ENCODE measurements at places on chromosomes 1 and 21. TPM values are rescaled to one million over a fixed set of nuclear protein-coding genes. Genes with fewer than 3 reads are reported as not detected.

DNA sequence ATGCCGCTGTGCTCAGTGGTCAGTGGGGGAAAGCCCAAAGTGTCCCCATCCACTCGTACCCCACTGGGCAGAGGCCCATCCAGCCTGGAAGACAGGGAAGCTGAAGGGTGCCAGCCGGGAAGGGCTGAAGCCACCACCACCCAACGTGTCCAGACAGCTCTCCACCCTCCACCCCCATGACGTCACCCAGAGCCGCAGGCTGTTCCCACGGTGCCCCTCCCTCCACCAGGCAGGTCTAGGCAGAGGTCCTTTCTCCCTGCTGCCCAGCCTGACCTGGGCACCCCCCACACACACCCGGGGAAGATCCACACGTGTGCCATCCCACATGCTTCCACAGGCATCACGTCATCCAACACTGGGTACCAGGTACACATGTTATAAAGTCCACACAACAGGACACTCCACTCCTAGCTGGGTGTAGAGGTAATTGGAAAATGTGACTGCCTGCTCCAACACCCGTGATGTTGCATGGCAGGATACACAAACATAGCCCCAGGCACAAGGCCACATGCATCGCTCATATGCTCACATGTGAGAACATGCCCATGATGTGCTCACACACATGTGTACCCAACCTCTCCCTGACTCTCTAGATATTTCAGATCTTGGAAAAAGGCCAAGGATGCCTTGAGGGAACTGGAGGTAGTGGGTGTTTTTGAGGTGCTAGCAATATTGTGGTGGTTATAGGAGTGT lies 5.1 kb upstream of the ARHGAP30 start:
- H3K36me3 ChIP-seq = no peaks in the 10 kb centered on the region
- DNase-seq = no peak
- H3K4me3 ChIP-seq = no peak overlapping the region
- no peaks in the 10 kb centered on the region for H3K4me1 ChIP-seq

GRCh38 chr1:156342166-156342955 lies 4.0 kb downstream of the TSACC start:
- H3K4me3 ChIP-seq = no peak overlapping the region
- H3K4me1 ChIP-seq = no peaks in the 10 kb centered on the region
- H3K27ac ChIP-seq = no peak overlapping the region

DNA sequence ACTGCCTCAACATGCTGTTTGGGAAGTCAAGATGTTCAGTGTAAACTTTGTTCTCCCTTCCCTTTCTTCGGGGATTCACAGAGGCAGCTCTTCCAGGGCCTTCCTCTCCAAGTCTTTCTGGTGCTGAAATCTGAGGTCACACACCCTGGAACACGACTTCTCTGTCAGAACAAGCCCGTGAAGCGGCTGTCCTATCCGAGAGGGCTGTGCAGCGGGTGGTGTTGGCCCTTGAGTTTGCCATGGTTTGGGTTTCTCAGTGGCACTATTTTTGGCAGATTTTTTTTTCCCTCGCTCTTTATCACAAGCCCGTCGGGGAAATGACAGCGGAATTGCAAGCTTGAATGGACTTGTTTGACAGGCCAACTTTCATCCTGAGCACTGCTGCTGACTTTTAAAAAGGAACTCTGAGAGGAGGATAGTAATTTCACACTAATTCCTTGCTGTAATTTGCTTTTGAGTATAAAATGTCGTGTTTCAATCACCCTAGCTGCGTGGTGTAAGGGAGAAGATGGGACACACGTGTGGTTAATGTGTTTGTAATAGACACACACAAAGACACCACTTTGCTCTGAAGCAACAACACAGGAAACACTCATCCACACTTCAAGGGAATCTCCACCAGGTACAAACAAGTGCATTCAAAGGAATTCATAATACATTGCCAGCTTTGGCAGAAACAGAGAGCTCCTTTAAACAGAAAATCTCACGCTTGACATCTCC lies 60.1 kb upstream of the TARBP1 start:
- peaks cover 33% of the 10 kb centered on the region for H3K4me1 ChIP-seq
- H3K27me3 ChIP-seq = no peaks in the 10 kb centered on the region
- peak; percentile 32 for DNase-seq
- no peak overlapping the region for H3K27ac ChIP-seq
- no peaks in the 10 kb centered on the region for H3K36me3 ChIP-seq

- no peak for DNase-seq
- no peaks in the 10 kb centered on the region for H3K4me1 ChIP-seq
- H3K27ac ChIP-seq = no peak overlapping the region
- no peaks in the 10 kb centered on the region for H3K36me3 ChIP-seq
- no peaks in the 10 kb centered on the region for H3K27me3 ChIP-seq
- no peak overlapping the region for H3K4me3 ChIP-seq
Observed at GRCh38 chr1:34009340-34009985, 145.6 kb downstream of the HMGB4 start.

DNA sequence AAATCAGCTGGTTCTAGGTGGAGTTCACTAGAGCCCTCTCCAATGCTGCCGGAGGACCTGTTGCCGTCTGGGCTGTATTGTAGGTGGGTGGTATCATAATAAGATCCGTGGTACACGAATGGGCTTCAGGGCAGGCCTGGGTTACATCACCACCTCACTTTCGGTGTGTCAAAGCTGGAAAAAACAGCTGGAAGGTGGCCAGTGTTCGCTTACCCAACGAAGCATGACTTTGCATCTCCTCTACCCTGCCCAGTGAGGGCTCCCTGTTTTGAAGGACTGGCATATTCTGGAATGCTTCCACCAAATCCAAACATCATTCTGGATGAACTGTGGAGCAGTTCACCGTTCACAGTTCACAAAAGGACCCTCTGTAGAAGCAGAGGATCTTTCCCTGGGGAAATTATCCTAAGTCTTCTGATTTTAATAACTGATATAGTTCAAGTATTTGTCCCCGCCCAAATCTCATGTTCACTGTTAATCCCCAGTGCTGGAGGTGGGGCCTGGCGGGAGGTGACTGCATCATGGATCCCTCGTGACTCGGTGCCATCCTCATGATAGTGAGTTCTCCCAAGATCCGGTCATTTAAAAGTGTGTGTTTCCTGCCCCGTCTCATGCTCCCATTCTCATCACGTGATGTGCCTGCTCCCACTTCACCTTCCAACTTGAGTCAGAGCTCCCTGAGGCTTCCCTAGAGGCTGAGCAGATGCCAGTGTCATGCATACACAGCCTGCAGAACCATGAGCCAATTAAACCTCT lies 429.0 kb downstream of the KIF26B start:
- H3K27me3 ChIP-seq = no peaks in the 10 kb centered on the region
- H3K27ac ChIP-seq = no peak overlapping the region
- DNase-seq = no peak
- no peak overlapping the region for H3K4me3 ChIP-seq

- peak overlapping the region; percentile 70 for H3K27ac ChIP-seq
- no peak overlapping the region for H3K4me3 ChIP-seq
- H3K4me1 ChIP-seq = peaks cover 49% of the 10 kb centered on the region
- no peaks in the 10 kb centered on the region for H3K36me3 ChIP-seq
- H3K27me3 ChIP-seq = no peaks in the 10 kb centered on the region
Observed at GRCh38 chr1:205248793-205249601, 21.3 kb downstream of the TMCC2 start.

- H3K4me1 ChIP-seq = no peaks in the 10 kb centered on the region
- DNase-seq = no peak
- no peaks in the 10 kb centered on the region for H3K27me3 ChIP-seq
- no peak overlapping the region for H3K27ac ChIP-seq
- no peak overlapping the region for H3K4me3 ChIP-seq
Observed at GRCh38 chr21:14143999-14144398, 66.8 kb downstream of the LIPI start.

- H3K27me3 ChIP-seq = no peaks in the 10 kb centered on the region
- no peak overlapping the region for H3K4me3 ChIP-seq
- no peaks in the 10 kb centered on the region for H3K36me3 ChIP-seq
- peaks cover 16% of the 10 kb centered on the region for H3K4me1 ChIP-seq
Observed at GRCh38 chr21:15743593-15743992, 13.8 kb downstream of the USP25 start.

- H3K27me3 ChIP-seq = no peaks in the 10 kb centered on the region
- no peak for DNase-seq
Observed at GRCh38 chr1:35845766-35846165, 37.2 kb upstream of the AGO1 start.

- no peaks in the 10 kb centered on the region for H3K4me1 ChIP-seq
- no peaks in the 10 kb centered on the region for H3K36me3 ChIP-seq
- H3K4me3 ChIP-seq = no peak overlapping the region
- no peaks in the 10 kb centered on the region for H3K27me3 ChIP-seq
Observed at GRCh38 chr1:96508233-96508632, 213.4 kb upstream of the PTBP2 start.

- DNase-seq = no peak
- H3K36me3 ChIP-seq = no peaks in the 10 kb centered on the region
- H3K27ac ChIP-seq = no peak overlapping the region
- H3K4me1 ChIP-seq = no peaks in the 10 kb centered on the region
Observed at GRCh38 chr1:175892686-175893085, 149.3 kb upstream of the TNR start.

GRCh38 chr1:9451081-9451480 lies 88.2 kb upstream of the SLC25A33 start:
- H3K27ac ChIP-seq = no peak overlapping the region
- no peaks in the 10 kb centered on the region for H3K27me3 ChIP-seq
- H3K36me3 ChIP-seq = no peaks in the 10 kb centered on the region
- DNase-seq = no peak

DNA sequence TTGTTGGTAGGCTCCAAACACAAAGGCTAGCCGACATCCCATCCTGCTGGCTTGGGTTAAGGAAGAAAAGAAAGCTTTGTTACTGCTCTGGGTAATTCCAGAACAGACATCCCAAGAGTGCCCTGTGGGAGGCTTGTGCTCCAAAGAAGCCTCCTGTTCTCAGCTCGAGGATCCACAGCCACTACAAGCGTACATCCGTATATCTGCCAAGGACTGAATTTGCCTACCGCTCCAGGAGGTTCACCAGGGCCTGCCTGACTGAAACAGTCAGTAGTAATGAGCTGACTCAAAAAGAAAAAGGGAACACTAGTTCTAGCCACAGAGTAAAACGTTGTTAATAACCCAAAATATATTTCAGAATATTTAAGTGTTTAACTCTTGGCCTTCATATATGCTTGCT lies 24.8 kb upstream of the MUTYH start:
- no peak for DNase-seq
- no peak overlapping the region for H3K4me3 ChIP-seq
- no peak overlapping the region for H3K27ac ChIP-seq
- H3K4me1 ChIP-seq = peaks cover 1% of the 10 kb centered on the region
- H3K36me3 ChIP-seq = no peaks in the 10 kb centered on the region
- H3K27me3 ChIP-seq = no peaks in the 10 kb centered on the region

- no peaks in the 10 kb centered on the region for H3K27me3 ChIP-seq
- H3K36me3 ChIP-seq = no peaks in the 10 kb centered on the region
- H3K4me1 ChIP-seq = peaks cover 12% of the 10 kb centered on the region
- DNase-seq = no peak
Observed at GRCh38 chr1:39416609-39417008, 74.8 kb upstream of the BMP8A start.

DNA sequence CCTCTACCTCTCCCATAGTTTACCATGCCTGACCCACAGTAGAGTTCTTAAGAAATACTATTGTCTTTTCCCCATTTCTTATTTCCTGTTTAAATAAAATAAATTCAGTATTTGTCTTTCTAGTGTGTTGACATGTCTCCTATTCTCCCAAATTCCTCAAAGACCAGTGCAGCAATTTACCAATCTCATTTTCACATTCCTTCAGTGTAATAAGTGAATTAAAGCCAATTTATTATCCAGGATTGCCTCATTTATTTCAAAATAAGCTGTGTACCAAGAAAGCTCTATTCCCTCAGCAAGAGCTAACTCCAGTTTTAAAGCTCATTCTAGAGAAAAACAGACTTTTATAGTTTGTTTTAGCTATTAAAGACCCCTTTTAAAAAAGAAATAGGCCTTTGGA lies 49.9 kb downstream of the DISC1 start:
- no peak overlapping the region for H3K27ac ChIP-seq
- peaks cover 2% of the 10 kb centered on the region for H3K4me1 ChIP-seq
- no peak for DNase-seq
- no peaks in the 10 kb centered on the region for H3K27me3 ChIP-seq
- H3K36me3 ChIP-seq = no peaks in the 10 kb centered on the region
- no peak overlapping the region for H3K4me3 ChIP-seq

GRCh38 chr1:24248859-24249258 lies 61.8 kb upstream of the IFNLR1 start:
- no peak for DNase-seq
- H3K4me1 ChIP-seq = no peaks in the 10 kb centered on the region
- no peaks in the 10 kb centered on the region for H3K36me3 ChIP-seq
- H3K4me3 ChIP-seq = no peak overlapping the region
- no peaks in the 10 kb centered on the region for H3K27me3 ChIP-seq
- H3K27ac ChIP-seq = no peak overlapping the region

The TOMM40L gene
- polyA plus RNA-seq = 3.7 TPM

The ABCB10 gene
- 5.6 TPM for polyA plus RNA-seq

The C1orf115 gene
- 20.3 TPM for polyA plus RNA-seq

The EFNA1 gene
- polyA plus RNA-seq = 18.6 TPM
